SHP77 (cell line): ENCODE measurements at places on chromosomes 2 and 18.

- DNase-seq: no peak
Measured at GRCh38 chr2:207993151-207993763, 32.1 kb downstream of the PLEKHM3 start.

- DNase-seq: peak; percentile 16
Measured at GRCh38 chr2:74399785-74400184, 19.7 kb upstream of the DCTN1 start.

- DNase-seq: no peak
Measured at GRCh38 chr2:235968155-235968554, 200.0 kb downstream of the GBX2 start.

DNA sequence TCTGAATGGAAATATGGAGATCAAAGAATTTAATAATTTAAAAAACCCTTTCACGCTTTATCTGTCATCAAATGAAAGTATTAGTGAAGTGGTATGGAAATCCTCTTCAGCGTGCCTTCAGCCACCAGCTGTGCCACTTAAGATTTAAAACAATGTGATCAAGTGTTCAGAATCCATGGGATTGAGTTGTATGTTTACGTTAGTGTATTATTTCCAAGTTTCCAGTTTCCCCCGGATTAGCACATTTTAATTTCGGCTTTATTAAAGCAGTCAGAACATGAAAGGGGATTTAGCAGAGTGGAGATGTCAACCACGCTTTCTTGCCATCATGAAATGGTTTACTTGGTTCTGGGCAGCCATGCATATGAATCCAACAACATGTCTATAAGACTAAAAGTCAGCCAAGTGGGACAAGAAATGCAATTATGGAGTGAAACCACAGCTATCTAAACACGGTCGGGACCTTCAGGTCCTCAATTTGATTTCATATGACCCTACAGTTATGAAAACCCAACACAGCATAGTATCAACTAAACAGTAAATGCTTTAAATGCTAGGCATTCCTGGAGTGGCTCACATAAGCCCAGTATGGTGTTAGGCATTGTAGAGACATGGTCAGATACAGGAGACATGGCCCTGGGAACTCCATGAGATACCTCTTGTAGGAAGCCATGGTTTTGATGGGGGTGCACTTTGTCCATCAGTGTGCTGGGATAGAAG lies 224.9 kb upstream of the EPAS1 start:
- DNase-seq: no peak

DNA sequence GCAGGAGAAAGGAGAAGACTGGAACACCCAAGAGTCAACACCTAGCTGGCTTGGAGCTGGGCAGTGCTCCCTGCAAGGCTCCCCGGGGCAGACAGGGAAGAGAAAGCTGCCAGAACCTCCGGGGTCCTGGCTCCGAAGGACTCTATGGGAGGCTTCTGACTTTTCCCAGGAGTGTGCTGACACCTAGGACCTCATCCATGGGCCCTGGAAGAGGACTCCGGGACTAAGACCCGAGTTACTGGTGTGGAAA lies 37.8 kb upstream of the ATP6V1B1 start:
- no peak for DNase-seq

DNA sequence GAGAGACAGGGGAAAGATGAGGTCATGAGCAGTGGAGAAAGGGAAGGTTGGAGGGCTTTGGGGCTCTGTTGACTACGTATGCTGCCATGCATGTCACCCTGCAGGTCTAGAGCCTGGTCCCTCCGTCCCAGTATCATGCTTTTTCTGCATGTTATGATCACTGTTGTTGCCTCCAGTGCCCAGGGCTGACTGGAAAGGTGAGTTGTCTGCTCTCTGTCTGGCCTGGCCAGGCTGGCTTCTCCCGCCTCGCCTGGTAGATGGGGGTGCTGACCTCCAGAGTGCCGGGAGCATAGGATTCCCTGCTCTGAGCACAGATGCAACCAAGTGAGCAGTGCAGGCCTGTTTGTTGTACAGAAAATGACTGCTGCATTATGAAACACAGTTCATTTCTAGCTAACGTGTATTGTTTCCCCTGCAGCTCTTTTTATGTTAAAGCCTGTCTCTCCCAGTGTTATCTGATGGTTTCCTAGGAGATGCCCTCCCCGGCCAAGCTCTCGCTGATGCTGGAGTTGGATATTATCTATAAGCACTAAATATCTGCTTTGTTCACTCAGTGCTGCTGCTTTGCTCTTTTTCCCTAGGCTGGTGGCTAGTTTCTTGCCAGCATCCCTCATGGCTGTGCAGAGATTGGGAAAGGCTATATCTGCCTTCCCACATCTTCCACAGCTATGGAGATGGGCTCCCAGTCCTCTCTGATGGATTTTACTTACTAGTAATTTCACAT lies 158.2 kb downstream of the TDRD15 start:
- no peak for DNase-seq

- no peak for DNase-seq
Measured at GRCh38 chr18:66553824-66554223, 50.1 kb downstream of the CDH19 start.

GRCh38 chr2:232386740-232387450 lies 8.3 kb downstream of the ALPP start:
- DNase-seq: no peak

DNA sequence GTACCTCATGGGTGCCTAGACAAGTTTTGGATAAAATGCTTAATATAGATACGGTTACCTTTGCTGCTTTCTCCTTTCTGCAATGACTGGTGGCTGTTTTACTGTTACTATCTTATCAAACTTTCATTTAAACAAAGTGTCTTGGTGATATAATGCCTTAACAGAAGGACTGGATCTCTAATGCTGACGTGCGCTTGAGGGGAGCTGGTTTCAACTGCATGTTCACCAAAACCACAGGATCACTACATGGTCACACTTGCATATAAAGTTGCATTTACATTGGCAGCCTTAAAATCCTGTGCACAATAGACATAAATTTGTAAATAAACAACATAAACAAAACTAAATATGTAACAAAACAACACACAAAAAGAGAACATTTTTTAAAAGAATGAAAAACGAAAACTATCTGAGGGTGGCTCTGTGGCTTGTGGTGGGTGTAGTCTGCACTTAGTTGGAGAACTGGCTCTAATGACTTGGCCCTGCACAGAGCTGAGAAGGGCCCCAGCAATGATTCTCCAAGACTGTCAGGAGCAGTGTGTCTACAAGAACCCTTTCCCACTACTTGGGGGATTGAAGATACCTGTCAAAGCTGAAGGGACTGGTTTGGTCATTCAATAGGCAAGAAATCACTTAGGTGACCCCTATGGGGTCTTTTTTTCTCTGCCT lies 135.5 kb downstream of the UXS1 start:
- no peak for DNase-seq

GRCh38 chr2:65688141-65688886 lies 255.9 kb upstream of the SPRED2 start:
- no peak for DNase-seq

GRCh38 chr18:13548106-13548819 lies 178.1 kb downstream of the FAM210A start:
- DNase-seq: no peak

DNA sequence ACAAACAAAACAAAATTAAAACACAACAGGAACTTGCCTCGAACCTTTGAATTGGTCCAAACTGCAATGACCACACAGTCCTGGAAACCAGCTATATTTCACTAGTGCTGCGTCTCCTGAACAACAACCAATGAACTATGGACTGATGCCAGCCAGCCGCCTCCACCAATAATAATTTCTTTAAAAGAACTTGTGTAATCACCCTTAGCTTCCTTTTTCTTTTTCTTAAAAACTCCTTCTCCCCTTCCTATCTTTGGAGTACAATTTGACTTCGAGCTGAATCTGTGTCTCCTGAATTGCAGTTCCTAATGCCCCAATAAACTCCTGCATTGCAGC lies 1.6 kb upstream of the CXXC1 start:
- DNase-seq: no peak

DNA sequence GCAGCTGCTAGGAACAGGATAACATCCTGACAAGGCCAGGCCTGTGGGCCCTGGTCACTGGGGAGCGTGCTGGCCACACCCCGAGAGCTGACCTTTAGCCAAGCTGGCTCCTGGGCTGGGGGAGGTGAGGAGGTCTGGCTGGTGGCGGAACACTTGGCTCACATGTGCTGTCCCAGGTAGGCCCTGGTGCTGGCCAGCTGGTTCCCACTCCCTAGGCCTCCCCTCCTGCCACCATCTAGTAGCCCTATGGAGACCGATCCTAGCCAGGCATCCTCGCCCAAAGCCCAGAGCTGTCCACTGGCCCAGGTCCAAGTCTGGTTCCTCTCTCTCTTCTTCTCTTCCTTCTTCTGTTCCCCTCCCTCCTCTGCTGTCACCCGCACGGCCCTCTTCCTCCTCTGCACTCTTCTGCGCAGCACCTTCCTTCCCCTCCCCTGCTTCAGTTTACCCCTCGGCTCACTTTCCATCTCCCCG lies 52.4 kb downstream of the TNS1 start:
- DNase-seq: no peak

DNA sequence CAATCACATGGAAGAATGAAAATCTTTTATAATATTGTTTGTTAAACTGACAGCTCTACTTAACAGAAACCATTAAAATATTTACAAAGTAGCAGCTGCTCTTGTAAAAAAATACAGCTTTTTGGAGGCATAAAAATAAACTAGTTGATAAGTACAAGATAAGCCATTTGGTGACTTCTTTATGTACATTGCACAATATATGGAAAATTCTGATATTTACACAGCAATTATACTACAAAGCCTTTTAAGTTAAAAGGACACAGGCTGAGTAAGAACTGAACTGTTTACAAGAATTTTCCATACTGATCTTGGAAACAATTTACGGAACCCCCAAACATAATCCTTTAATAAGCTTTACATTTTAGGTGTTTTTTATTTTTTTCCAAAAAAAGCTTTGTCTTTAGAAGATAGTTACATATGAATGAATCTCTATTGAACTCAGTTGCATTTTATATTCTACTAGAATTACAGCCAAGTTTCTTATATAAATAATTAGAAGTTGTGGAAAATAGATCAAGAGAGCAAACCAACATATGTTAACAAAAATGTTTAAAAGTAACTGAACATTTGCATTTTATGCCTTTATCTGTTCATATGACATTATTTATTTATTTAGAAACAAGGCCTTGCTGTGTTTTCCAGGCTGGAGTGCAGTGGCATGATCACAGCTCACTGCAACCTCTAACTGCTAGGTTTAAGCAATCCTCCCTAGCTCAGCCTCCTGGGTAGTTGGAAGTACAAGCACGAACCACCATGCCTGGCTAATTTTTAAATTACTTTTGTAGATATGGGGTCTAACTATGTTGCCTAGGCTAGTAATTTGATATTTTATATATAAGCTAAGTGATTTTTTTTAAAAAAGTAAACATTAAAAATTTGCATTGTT lies 142.5 kb downstream of the OTX1 start:
- DNase-seq: no peak

GRCh38 chr18:59554796-59555335 lies 142.4 kb downstream of the CCBE1 start:
- DNase-seq: no peak

DNA sequence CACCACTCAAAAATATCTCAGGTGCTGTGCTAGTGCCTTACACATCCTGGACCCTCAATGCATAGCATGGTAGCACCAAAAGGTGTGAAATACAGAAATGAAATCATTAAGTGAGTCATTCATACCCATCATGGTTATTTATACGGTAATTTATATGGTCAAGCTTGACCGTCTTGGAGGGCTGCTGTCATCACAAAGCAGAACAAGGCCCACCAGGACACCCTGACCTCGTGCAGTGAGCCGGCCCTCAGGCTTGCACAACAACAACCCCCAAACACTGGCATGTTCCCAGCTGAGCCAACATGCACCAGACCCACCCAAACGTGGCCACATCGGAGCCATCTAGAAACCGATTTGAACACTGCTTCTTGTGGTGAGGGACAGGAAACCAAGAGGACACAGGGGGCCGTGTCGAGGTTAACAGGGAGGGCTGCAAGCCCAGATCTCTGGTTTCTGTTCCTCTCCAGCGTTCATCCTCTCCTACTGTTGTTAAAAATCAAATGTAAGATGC lies 378.5 kb upstream of the ID2 start:
- no peak for DNase-seq

DNA sequence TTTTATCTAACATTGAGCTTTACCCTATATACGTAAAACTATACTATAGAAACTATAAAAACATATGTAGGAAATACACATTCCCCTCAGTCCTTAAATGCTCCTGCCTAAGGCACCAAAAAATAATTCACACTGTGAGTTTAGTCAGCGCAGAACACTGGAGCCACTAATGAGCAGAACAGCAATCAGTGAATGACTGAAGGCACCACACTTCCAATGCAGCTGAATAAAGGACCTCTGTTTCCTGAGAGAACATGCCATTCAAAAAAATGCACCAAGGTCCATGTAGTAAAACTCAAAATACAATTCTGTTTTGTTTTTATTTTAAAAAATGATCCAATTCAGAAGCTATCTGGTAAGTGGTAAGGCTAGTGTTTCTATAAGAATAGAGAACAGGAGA lies 1280.6 kb upstream of the NRXN1 start:
- no peak for DNase-seq

DNA sequence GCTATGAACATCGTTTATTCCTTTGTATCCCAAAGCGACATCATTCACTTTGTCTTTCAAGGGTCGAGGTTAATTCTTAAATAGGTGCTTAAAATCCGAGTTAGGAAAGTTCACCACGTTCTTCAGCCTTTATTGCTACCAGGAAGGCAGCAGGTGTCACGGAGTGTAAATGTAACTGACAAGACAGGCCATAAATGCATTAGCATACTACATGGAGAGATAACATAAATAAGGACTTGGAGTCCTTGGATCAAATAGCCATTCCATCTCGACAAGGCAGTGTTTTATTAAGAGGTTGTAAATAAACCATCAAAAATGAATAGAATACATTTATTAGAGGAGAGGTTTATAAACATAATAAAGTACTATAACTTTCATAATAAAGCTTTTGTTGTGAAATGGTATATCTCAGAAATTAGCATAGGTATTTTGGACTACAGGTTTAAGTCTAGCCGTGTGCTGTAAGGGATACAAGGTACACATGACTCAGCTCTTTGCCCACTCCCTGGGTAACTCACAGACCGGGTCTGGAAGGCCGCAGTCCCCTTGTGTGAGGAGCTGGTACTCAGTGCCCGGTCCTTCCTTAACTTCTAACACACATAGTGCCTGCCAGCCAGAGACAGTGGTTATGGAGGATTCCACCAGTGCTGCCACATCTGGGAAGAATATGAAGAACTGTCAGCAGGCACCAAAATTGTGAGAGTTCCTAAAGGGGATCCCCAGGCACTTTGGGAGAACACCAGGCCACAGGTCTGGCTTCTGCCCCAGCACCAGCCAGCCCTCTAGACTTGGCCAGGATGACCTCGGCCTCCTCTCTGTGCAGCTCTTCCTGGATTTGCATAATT lies 29.4 kb downstream of the CAPN13 start:
- DNase-seq: no peak

DNA sequence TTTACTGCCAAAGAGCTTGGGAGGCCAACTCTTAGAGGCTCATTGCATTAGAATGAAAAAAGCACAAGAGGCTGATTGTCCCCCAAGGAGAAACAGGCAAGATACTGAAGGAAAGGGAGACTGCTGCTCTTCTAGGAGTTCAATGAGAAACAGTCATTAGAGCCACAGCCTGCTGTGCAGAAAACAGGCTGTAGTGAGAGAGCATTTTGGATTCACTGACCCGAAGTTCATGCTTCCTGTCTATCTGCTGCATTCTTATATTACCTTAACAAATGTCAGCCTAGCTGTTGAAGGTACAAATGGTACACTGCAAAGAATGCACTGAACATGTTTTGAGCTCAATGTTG lies 423.3 kb downstream of the SETBP1 start:
- no peak for DNase-seq
